NCI-H446 treated with DMSO at 0.1 percent for 48 hours (cell line): ENCODE measurements at places on chromosomes 4 and X.

- DNase-seq, result no peak
Observed at GRCh38 chrX:3141031-3141430, 99.8 kb downstream of the ARSF start.

GRCh38 chr4:102213031-102213430 lies 132.3 kb downstream of the SLC39A8 start:
- DNase-seq, result no peak

DNA sequence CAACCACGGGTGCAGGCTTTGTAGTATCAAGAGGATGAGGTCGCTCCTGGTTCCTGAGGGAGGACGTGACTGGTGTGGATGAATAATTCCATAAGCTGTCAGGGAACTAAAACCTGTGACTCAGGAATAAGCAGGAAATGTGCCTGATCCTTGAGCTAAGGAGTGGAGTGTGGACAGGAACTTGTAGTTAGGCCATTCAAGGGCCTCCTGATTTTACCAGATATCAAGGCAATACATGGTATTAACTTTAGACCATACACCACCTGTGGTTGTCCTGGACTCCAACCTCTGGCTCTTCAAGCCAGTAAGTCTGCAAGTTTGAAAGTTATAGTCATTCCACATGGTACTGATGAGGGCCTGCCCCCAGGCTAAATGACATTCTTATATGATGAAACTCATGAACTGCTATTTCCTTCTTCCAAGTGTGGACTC lies 12.1 kb upstream of the ING2 start:
- no peak for DNase-seq

- DNase-seq, result peak; percentile 41
Observed at GRCh38 chr4:125388613-125389012, 73.9 kb downstream of the FAT4 start.

- no peak for DNase-seq
Observed at GRCh38 chr4:102665527-102665926, 95.2 kb downstream of the MANBA start.

- DNase-seq, result no peak
Observed at GRCh38 chr4:48184882-48185281, 50.8 kb upstream of the TXK start.

- no peak for DNase-seq
Observed at GRCh38 chrX:108312011-108312410, 126.2 kb downstream of the COL4A6 start.

GRCh38 chr4:173145131-173145530 lies 23.5 kb upstream of the GALNT7 start:
- DNase-seq, result no peak

- DNase-seq, result no peak
Observed at GRCh38 chr4:88091378-88091777, 67.1 kb downstream of the ABCG2 start.

DNA sequence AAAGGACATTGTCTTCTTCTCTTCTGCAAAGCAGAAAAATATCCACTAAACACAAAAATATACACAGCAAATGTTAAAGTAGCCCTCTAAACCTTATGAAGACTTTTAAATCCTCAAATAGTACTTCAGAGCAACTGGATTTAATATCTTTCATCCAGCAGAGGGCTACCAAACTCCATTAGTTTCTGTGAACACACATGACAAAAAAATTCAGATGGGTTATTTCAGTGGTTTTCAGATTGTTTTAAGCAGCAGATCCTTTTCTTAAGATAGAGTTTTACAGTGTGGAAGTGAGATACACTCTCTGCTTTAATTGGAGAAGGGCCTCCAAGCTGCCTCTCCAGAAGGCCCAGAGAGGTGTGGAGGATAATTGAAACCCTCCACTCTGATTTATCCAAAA lies 56.7 kb downstream of the ANK2 start:
- DNase-seq, result peak; percentile 41

- no peak for DNase-seq
Observed at GRCh38 chrX:1134156-1134555, 78.3 kb downstream of the CRLF2 start.

DNA sequence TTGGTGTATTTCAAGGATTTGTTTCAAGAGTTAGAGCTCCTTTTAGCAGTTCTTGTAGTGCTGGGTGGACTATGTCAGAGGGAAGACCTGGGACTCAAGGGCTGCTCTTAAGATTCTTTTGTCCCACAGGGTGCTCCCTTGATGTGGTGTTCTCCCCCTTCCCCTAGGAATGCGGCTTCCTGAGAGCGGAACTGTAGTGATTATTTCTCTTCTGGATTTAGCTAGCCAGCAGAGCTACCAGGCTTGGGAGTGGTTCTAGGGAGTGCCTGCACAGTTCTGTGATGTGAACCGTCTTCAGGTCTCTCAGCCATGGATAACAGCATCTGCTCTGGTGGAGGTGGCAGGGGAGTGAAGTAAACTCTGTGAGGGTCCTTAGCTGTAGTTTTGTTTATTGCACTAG lies 336.8 kb downstream of the FSTL5 start:
- DNase-seq, result no peak

- DNase-seq, result no peak
Observed at GRCh38 chr4:17027495-17027894, 129.1 kb upstream of the LDB2 start.

DNA sequence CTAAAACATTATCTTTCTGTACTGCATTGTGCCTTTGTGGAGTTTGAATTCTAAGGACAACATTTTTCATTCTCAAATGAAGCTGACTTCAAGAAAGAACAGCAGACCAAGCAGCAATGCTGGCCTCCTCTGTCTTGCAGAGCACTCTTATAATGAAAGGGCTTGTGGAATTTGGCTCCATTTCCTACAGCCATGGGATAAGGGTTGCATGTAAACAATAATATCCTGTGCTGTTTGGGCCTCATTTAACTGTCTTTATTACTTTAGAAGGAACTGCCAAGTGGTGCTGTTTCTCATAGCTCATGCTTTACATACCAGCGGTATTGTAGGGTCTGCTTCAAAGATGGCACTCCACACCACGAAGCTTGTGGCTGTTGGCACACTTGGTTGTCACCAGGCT lies 111.4 kb upstream of the EOLA2 start:
- no peak for DNase-seq

GRCh38 chrX:2469196-2469685 lies 31.5 kb downstream of the DHRSX start:
- DNase-seq, result no peak

- DNase-seq, result no peak
Observed at GRCh38 chr4:154559494-154560418, 3.1 kb upstream of the FGB start.

- DNase-seq, result peak; percentile 27
Observed at GRCh38 chr4:56434599-56435139, 746 bp downstream of the PPAT start.

GRCh38 chrX:28058901-28059300 lies 77.7 kb upstream of the DCAF8L1 start:
- DNase-seq, result no peak

- DNase-seq, result no peak
Observed at GRCh38 chr4:98222306-98222705, 38.9 kb upstream of the RAP1GDS1 start.

DNA sequence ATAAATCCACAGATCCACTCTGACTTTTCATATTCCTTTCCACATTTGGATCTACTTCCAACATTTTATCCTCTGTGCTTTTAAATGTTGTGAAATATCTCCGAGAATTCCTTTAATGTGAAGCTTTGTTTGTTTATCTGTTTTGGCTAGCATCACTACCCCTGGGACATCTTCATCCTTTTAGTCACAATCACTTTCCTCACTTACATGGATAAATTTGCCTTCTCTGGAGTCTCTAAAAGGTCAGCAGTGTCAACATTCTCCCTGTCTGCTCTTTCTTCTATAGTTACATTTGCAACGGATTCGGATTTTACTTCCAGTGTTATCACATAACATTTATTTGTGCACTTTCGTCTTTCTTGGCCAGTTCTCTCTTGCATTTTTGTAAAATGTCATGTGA lies 34.2 kb upstream of the LRAT start:
- DNase-seq, result no peak

- no peak for DNase-seq
Observed at GRCh38 chr4:13261486-13262257, 222.5 kb downstream of the RAB28 start.

DNA sequence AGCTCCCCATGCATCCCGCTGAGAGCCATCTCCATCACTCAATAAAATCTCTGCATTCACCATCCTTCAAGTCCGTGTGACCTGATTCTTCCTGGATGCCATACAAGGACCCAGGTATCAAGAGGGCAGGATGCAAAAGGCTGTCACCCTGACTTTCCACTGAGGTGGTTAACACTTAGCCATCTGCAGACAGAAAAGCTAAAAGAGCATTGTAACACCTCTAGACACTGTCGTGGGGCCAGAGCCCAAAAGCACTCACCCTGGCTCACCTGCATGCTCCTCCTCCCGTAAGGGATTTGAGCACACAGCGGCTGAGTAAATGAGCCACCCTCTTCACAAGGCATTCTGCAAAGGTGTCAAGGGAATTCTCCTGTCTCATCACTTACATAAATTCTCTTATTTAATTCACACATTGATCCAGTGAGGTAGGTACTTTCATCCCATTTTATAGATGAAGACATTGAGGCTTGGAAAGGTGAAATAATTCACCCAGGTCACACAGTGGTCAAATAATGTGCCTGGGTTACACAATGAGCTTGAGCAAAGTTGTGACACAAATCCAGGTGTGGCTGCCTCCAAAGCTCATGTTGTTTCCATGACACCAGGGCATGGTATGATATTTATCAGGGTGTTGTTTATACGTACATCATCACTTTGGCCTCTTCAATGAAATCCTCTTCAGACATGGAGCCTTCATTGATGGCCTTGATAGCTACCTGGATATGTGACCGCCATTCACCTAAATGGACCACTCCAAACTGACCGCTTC lies 48.0 kb downstream of the TXK start:
- no peak for DNase-seq

DNA sequence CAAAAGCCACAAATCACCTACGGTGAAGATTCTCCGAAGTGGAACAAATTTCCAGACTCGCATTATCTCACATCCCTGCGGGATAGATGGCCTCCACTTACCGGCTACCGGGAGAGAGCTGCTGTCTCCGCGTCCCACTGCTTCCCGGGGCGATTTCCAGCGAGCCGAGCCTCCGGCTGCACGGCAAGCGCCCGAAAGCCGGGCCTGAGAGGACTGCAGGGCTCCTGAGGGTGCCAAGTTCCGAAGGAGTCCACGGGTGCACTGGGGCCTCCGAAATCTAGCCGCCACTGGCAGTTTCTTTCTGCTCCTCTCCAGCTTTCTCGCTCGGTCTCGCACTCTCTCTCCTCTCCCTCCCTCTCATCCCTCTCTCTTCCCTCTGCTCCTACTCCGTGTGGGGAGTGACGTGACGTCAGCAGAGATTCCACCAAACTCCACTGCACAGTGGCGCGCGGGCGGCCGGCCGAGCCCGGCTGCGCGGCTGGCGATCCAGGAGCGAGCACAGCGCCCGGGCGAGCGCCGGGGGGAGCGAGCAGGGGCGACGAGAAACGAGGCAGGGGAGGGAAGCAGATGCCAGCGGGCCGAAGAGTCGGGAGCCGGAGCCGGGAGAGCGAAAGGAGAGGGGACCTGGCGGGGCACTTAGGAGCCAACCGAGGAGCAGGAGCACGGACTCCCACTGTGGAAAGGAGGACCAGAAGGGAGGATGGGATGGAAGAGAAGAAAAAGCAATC lies 14.0 kb upstream of the PITX2 start:
- no peak for DNase-seq

- no peak for DNase-seq
Observed at GRCh38 chr4:38111717-38112116, 151.5 kb downstream of the PTTG2 start.

GRCh38 chr4:81704461-81704860 lies 232.8 kb upstream of the RASGEF1B start:
- no peak for DNase-seq
